ENCODE measurements at places on chromosomes 3 and 15.

DNA sequence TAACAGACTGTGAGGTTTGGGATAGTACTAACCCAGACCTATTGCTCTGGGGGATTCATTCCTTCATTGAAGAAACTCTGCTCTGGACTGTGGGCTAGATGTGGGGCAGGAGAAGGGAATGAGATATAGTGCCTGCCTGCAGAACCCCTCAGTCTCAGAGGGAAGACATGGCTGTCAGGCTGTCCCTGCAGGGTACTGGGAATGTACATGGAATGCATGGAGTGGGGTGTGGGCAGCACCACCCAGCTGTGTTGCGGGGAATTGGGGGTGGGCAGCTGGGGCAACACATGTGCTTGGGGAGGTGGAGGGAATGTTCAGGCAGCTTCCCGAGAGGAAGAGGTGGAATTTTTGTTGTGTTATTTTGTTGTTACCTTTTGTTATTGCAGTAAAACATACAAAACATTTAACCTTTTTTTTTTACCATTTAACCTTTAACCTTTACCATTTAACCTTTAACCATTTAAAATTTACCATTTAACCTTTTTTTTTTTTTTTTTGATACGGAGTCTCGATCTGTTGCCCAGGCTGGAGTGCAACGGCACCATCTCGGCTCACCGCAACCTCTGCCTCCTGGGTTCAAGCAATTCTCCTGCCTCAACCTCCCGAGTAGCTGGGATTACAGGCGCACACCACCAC lies 7.3 kb downstream of the PAQR5 start:
- DNase-seq: peak; percentile 61

DNA sequence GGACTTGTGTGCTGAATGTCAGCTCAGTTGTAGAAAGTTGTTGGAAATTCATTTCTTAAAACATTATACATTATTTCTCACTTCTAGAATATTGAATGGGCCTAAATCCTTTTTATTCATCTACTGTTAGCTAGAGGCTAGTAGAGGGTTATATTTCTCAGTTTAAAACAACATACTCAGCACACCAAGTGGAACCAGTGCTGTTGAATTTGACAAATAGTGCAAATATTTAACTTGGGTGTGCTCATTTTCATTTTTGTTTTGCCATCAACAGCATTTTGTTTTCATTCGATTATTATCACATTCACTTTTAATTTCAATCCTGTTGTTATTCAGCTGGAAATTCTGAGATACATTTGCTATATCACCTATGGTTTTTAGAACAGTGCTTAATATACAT lies 269.4 kb upstream of the PEX5L start:
- no peak for DNase-seq

GRCh38 chr3:190159902-190160435 lies 39.3 kb upstream of the P3H2 start:
- no peak for DNase-seq

GRCh38 chr3:160486459-160486869 lies 36.9 kb upstream of the TRIM59 start:
- no peak for DNase-seq

DNA sequence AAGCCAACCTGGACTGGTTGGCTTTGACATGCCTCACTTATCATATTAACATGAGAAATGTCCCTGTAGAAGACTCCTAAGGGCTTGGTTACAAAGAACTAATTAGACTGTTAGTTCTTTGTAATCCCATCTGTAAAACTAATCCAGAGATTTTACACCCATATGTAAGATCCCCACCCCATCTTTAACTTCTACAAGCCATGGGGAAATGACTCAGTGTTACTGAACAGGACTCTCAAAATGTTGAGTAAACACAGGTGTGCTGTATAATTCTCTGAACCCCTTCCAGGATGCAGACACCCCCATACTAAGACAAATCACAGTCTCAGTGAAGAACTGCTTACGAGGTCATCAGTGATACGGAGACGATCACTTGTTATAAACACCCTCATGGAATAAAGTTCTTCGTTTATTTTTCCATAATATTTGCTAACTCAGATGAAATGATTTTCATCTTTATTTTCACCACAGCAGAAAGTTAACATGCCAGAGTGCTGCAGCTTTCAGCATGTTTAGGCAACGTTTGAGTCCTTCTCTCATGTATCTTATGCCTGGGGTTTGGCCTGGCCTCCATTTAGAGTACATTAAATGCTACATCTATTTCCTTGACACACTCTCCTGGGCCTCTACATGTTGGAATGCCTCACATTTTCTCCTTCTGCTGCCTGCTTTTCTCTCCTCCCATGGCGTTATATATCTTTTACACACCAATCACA lies 55.3 kb upstream of the LEKR1 start:
- no peak for DNase-seq

DNA sequence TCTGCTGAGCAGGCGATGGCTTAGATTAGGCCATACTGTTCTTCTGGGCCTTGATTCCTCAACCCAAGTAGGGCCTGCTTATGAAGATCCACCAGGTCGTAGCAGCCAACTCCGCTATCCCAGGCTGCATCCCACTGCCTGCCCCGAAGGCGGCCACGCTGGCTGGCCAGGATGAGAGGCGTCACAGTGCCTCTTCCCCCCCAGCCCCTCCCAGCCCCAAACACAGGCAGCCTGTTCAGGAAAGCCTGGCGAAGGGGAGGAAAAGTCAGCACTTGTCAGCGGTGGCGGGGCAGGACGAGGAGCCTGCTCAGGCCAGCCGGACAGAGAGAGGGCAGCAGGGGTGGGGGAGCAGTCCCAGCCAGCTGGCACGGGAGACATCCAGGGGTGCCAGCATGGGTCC lies 11.2 kb downstream of the PTH1R start:
- no peak for DNase-seq

DNA sequence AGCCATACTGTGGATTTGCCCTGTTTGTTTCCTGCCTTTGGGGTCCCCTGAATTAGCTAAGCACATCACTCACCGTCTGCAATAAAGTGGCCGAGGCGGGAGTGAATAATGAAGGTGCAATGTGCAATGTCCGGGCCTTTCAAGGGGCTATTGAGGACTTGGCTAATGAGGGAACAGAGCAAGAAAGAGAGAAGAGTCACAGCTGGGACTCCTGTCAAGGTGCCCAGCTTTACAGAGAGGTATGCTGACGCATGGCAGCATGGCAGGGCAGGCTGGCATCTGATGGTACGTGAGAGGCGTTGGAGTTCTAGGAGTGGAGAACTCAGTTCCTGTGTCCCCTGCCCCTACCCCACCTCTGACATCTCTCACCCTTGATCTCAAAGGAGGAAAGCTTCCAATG lies 13.8 kb upstream of the ATP2B2 start:
- DNase-seq: no peak

DNA sequence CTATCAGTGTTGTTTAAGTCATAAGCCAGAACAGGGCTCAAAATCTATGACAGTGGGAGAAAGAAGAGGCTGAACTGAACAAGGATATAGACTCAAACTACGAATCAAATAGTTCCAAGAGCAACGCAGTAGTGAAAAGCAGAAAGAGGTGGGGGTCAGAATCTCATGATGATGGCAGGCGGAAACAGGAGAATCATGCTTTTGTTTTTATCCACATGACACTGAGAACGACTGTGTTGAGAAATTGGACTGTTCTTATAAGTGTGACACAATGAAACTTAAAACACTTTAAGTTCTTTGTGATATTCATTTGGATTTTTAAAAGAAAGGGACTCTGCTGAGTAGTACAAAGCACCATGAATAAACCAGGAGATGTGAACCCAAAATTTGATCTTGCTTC lies 309.4 kb downstream of the ULK4 start:
- DNase-seq: no peak

GRCh38 chr3:119408243-119408950 lies 55.0 kb downstream of the TMEM39A start:
- no peak for DNase-seq

- DNase-seq: no peak
Measured at GRCh38 chr15:67066041-67066958, 898 bp downstream of the SMAD3 start.

GRCh38 chr3:56368846-56369245 lies 99.4 kb downstream of the ERC2 start:
- no peak for DNase-seq

GRCh38 chr3:125142420-125142778 lies 70.1 kb downstream of the SLC12A8 start:
- no peak for DNase-seq

DNA sequence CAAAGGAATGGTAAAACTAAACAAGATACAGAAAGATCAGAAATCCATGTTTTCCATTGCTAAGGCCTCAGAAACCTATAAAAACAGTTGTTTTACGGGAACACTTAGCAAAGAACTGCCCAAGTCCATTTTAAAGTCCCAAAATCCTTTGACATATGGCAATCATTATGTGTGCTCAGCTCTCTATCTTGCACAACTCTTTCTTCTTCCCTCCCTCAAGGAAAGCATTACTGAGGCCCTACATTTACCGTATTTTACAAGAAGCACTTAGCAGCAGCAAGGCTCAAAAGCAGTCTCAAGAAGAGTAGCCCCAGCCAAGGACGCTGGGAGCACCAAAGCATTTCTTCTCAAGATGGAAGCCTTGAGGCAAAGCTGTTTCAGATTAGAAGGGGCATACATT lies 169.6 kb upstream of the LRTM1 start:
- no peak for DNase-seq

DNA sequence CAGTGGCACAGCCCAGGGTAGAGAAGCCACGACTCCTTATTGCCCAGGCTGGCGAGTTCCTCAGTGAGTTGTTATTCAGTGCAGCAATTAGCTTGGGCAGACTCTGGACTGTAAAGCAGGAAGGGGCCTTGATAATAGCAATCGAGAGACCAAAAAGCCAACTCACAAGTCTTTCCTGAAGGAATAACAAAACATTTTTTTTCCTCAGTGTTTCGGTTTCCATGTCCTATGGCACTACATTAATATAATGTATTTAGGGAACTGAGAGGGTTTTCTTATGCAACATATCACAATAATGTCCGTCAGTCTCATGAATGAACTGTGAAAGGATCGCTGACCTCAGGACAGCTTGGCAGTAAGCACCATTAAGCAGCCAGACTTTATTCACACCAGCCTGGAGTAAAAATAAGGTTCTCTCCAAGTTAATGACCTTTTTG lies 248.9 kb upstream of the TBL1XR1 start:
- DNase-seq: no peak

DNA sequence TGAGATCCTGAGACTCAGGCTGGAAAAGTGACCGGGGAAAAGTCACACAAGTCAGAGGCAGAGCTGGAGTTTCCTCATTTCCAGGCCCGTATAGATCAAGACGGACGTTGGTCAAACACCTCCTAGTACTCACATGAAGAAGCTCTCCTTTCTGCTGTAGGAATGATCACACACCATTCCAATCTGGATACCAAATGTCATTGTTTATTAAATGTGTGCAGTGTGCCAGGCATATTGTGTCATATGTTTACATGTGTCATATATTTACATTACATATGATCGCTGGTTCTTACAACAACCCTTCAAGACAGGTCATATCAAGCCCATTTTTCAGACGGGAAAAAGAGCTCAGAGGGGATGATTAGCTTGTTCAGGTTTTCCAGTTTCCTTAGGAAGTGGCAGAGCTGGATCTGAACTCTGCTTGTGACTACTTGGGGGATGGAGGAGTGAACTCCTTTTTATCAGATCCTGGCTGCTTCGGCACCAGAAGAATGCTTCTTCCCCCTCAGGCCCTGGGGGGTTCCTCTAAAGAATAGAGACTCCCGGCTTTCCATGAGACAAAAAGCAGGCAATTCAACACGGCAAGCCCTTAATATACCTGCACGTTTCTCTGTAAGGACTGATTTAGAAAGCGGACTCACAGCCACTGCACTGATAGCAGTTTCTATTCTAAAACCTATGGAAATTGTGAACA lies 41.9 kb downstream of the FAM43A start:
- DNase-seq: no peak

DNA sequence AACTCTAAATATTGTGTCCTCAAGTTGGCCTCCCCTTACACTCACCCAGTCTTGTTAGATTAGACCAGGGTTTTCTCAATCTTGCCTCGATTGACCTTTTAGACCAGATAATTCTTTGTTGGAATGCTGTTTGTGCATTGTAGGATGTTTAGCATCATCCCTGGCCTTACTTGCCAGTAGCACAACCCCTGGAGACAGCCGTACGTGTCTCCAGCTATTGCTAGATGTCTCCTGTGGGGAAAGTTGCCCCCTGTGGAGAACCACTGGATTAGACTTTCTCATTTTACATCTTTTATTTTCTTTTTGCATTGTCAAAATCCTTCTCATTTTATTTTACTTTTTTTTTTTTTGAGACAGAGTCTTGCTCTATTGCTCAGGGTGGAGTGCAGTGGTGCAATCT lies 2.2 kb downstream of the WDR6 start:
- no peak for DNase-seq

- DNase-seq: no peak
Measured at GRCh38 chr3:160179906-160180305, 45.3 kb upstream of the C3orf80 start.

DNA sequence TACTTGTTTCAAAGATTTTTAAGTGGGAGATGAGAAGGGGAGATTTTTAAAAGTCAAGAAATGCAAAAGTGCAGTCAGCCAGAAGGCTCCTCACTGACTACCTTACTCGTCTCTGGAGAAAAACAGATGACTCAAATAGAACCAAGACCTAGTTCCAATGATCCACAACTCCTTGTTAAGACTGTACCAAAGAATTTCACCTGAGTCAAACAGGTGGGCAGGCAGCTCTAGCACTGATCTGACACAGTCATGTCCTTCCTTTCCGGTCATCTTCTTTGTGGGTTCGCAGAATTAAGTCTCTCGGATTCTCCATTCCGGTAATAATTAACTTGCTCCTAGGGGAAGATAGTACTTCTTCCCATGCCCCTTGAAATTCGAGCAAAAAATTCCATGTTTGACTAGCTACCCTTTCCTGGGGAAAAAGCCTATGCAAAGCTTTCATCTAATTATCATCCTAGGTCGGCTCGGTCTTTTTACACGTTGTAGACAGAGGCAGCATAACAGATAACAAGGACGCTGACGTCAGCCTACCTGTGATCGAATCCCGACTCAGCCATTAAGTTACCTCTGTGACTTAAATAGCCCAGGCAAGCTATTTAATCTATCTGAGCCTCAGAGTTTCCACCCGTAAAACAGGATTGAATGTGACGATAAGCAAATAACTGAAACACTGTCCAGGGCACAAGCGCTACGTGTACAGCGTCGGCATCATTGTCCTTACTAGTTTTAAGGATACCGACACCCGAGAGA lies 758 bp downstream of the SELENOK start:
- peak; percentile 3 for DNase-seq

GRCh38 chr3:152554980-152555379 lies 280.0 kb upstream of the P2RY1 start:
- no peak for DNase-seq

DNA sequence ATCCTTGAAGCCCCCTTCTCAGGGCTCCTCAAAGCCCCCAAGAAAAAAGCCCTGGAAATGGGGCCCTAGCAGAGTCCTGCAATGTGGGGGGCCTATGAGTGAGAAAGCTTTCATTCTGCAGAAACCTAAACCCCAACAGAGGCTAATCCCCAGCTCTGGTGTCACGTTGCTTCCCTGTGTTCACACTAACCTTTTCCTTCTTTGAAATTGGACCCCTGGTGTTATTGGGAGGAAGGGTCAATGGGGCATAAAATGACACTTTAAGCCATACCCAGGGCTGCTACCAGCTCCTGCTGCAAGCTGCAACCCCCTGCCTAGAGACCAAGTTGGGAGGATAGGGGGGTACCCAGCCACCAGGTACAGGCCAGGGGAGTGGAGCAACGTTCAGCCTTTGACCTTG lies 2.1 kb downstream of the CYP1A2 start:
- no peak for DNase-seq

Measured in HS-27A (cell line).